Stimulated activated CD8-positive, alpha-beta memory T cell treated with anti-CD3 and anti-CD28 coated beads, Interleukin-4, amount 100 ng/mL, for 24 hours (primary cell): ENCODE measurements at places on chromosomes 6 and 20.

- no peak for DNase-seq
These were observed 6.0 kb downstream of the RFX6 start for GRCh38 chr6:116883005-116883404.

GRCh38 chr20:46000262-46000996, 8.3 kb upstream of the MMP9 start:
- DNase-seq: no peak

- DNase-seq: no peak
These were observed 1027.3 kb upstream of the CITED2 start for GRCh38 chr6:140401761-140402160.

DNA sequence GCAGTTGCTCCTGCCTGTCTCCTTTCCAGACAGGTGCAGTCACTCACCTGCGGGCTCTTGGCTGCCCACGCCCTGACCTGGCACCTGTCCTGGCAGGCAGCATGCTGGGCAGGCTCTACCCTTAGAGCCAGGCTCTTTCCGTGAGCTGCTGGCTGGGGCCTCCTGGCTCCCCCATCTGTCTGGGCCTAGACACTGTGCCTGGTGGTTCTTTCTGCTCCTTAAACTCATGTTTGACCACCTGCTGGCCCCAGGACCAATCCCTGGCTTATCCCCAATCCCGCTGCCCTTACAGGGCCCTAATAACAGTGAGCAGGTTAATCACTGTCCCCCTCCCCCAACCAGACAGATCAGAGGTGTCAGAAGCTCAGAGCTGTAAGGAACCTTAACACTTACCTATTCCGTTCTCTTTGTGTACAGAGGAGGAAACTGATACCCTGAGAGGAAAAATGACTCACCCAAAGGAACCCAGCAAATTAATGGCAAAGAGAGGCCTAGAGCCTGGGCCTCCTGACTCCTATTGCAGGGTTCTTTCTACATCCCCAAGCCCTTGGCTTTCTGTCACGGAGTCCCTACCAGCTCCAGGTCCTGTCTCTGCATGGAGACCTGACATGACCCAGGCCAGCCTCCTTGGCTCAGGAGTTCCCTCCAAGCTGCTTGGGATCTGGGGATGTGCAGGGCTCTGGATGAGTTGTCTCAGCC, 54.7 kb downstream of the RAB44 start:
- DNase-seq: no peak

- DNase-seq: no peak
These were observed 256.5 kb downstream of the TRDN start for GRCh38 chr6:123380257-123380656.

DNA sequence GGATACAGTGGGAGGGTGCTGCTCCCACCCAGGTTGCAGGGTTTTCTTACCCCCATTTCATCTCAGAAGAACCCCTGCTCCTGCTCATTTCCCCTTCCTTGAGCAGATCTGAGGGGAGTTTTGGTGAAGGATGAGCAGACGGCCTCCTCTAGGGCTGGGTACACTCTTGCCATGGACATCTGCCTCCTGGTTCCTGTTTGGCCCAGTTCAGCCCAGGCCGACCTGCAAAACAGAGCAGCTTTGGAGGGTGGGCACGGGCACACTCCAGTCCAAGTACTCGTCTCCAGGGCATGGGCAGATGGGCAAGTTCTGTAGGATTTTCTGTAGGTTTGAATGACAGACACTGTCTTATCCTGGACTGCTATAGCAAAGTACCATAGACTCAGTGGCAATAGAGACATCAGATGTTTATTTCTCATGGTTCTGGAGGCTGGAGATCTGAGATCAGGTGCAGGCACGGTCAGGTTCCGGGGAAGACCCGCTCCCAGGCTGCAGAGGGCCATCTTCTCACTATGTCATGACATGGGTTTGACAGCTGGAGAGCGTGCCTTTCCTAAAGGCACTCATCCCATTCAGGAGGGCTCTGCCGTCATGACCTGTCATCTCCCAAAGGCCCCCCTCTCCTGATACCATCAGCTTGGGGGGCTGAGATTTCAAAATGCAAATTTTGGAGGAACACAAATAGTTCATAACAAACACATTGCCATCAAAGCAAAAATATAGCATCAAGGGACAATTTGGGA, 6.2 kb downstream of the NPBWR2 start:
- DNase-seq: no peak
